ENCODE measurements at places on chromosomes 1 and 21.

DNA sequence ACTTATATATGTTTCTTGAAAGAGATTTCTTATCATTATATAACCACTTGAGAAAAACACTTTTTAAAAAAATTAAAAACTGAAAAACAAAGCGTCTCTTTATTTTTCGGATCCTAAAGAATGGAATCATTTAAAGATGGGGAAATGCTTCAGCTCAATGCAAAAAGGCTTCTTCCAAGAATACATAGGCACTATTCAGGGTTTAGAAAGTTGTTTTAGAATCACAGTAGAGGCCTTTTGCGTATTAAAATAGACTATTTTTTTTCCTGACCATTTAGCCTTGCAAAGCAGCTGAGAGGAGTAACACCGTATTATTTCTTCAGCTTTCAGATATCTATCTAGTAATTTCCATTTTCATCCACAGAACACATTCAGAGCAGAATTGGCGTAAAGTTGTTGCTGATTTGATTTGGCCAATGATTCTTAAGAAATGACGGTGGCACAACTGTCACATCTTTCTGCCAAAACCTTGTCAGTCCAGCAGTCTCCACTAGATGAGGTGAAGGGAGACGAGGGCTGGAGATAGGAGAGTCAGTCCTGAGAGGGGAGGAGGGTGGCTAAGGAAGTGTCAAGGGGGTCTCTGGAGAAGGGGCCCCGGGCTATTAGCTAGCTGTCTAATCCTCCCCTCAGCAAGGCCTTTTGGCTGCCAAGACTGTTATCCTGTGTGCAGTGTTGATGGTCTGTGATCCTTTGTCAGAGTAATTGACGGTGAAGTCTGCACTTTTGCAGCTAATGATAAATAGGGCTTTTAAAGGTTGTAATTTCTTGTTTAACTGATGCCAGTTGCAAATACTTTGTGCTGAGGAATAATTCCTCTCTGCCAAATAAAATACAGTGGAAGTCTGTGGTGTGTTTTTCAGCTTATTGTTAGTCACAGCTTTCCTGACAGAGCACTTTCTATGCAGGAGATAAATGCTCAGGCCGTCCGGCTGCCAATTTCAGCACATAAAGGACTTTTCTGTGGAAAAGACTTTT is 34.7 kb downstream of the PRRX1 start:
- no peak for DNase-seq

- no peak for DNase-seq
These were observed 162.5 kb downstream of the APP start for GRCh38 chr21:26007951-26008498.

DNA sequence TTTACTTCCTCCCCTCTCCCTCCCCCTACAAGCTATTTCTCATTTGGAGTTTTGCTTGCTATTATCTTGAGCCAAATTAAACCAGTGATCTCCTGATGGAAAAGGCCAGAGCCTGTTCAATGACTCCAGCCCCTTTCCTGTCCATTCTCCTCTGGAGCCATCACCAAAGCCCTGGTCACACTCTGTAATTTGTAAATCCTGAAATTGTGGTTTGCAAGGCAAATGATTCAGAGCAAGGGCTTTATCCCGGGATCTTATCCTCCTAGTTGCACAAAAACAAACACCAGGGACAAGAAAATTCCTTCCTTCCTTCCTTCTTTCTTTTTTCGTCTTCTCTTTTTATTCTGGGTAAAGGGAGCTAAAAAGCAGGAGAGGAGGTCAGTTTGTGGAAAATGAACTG is 366.1 kb upstream of the ST6GALNAC5 start:
- no peak for DNase-seq

- DNase-seq = no peak
These were observed 54.2 kb downstream of the SEC16B start for GRCh38 chr1:177915641-177916040.

DNA sequence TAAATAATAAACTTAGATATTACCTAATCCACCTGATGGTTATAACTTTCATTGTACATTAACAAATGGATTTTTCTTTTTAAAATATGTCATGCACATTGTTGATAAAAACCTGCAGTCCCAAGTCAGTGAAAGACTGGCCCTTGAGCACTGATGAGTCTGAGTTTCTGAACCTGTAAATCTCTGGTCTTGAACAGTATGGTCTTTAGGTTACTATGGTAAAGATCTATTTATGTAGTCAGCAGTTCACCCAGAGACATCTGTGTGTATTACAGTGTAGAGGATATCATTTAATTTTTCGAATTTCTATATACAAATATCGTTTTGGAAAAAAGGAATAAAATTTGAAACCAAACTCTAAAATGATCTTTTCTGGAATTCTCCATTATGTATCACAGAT is 30.4 kb upstream of the SCYL3 start:
- DNase-seq = no peak

GRCh38 chr21:36347962-36348328 is 27.9 kb downstream of the MORC3 start:
- no peak for DNase-seq
